ENCODE measurements at places on chromosomes 1 and 21.
A peak's percentile ranks its signal among the peaks of the same experiment; 100 is the strongest.

- no peak for DNase-seq
These were observed 6.2 kb upstream of the PAPPA2 start for GRCh38 chr1:176456795-176457194.

DNA sequence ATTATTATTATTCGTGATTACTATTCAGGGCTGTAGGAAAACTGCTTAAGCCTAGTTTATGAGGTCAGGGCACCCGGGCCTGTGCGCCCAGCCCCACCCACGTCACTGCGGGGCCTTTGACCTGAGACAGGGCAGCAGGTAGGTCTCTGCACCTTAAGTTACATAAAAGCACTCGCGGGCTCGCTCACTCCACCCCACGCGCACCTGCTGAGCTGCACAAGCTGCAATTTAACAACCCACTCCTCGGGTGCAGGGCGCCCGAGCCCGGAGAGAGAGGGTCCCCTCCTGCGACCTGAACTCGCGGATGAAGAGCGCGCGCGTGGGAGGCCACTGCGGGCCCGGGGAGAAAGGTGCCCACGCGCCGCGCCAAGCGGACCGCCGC, 477 bp downstream of the ICMT start:
- no peak for DNase-seq

GRCh38 chr1:67171574-67171955, 5.3 kb downstream of the IL23R start:
- no peak for DNase-seq

DNA sequence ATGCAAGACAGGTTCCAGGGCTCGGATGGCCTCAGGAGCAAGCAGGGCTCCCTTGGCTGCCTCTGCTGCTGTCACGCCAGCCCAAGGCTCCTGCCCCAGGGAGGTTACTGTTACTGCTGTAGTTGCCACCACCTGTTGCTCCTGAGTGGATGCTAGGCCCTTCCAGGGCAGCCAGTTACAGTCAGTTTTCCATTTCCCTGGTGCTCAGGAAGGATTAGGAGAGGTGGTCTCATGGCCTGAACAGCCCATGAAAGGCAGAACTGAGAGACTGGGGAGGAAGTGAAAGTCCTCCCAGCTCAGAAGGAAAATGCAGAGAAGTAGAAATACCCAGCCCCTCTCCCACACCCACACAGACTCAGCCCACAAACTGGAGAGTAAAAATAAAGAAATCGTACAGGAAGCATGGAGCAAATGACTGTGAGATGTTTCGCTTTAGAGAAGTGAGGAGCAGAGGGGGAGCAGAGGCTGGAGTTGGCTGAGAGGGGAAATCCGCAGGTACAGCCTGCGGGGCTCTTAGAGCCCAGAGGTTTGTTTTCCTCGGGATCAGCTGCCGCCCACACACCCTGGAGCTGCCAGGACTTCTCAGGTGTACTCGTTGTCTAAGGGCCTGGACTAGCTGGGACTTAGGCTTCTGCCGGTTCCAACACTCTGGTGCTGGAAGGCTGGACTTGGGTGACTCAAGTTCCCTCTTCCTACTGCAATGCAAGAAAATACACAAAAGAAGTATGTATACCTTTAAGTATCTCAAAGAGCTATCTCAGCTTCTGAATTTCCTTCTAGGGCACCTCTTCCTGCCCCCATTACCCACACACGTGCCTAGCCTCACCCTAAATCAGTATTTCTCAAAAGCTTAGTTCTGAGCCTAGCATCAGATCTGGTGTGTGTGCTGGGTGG, 2.3 kb downstream of the IL6R start:
- DNase-seq, result no peak

DNA sequence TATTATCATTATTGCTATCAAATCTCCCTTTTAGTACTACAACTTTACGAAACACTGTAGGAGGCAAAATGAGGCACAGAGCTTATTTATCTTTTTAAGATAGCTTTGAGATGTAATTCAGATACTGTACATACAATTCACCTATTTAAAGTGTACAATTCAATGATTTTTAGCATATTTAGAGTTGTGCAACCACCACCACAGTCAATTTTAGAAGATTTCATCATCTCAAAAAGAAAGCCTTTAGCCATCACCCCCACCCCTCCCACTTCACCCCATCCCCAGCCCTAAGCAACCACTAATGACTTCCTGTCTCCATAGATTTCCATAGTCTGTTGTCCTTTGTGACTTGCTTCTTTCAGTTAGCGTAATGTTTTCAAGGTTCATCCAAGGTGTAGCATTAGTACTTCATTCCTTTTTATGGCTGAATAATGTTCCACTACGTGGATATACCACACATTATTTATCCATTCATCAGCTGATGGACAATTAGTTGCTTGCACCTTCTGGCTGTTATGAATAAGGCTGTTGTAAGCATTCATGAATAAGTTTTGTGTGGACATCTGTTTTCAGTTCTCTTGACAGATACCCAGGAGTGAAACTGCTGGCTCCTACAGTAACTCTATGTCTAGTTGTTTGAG, 9.4 kb upstream of the CAPN9 start:
- no peak for DNase-seq

- no peak for DNase-seq
These were observed 30.2 kb upstream of the BECN2 start for GRCh38 chr1:241927321-241927720.

GRCh38 chr1:31793586-31794285, 22.1 kb downstream of the SPOCD1 start:
- no peak for DNase-seq

GRCh38 chr1:6409053-6409452, 10.7 kb downstream of the HES2 start:
- DNase-seq, result no peak

DNA sequence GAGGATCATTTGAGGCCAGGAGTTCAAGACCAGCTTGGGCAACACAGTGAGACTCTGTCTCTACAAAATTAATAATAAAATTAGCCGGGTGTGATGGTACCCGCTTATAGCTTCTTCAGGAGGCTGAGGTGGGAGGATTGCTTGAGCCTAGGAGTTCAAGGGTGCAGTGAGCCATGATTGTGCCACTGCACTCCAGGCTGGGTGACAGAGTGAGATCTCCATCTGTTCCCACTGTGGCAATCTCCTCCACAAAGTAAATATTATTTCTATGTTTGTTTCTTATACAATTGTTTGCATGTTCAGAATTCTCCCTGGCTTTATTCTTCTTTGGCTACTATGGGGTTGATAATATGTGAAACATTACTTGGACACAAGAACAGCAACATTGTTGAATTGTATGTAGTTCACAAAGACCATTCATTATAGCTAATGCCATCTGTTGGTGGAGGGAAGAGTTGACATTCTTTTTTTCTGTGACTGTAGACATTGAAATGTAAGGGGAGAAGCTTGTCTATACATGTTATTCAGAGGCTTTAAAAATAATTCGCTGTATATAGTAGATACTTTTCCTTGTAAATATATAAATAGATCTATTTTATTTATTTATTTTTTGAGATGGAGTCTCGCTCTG, 47.8 kb upstream of the SRSF10 start:
- peak; percentile 32 for DNase-seq
